ENCODE measurements at places on chromosomes 3 and 15. TPM values are rescaled to one million over a fixed set of nuclear protein-coding genes. Genes with fewer than 3 reads are reported as not detected.
A peak's percentile ranks its signal among the peaks of the same experiment; 100 is the strongest.

Gene ACTRT3
- 0.37 TPM for total RNA-seq

Gene IL17RD
- total RNA-seq: 0.02 TPM

Gene DNAJB11
- 27.7 TPM for total RNA-seq

Gene PDHB
- total RNA-seq: 59.0 TPM

Gene BHLHE40
- total RNA-seq: 52.4 TPM

Gene RAD51
- total RNA-seq: 1.9 TPM

Gene ANAPC13
- 26.7 TPM for total RNA-seq

Gene ATP13A5
- 0.12 TPM for total RNA-seq

Gene MRPL46
- total RNA-seq: 24.6 TPM

Gene IDH2
- total RNA-seq: 33.3 TPM

Gene LDHAL6B
- total RNA-seq: not detected

Gene BLM
- total RNA-seq: 17.4 TPM

Gene NISCH
- total RNA-seq: 169 TPM

Gene TMEM158
- total RNA-seq: not detected

Gene CCR3
- not detected for total RNA-seq

Gene RCN2
- total RNA-seq: 27.8 TPM

Gene TMEM207
- not detected for total RNA-seq

Gene SLC15A2
- total RNA-seq: 14.4 TPM

Gene SPSB4
- not detected for total RNA-seq

Gene ZNF774
- 1.4 TPM for total RNA-seq

DNA sequence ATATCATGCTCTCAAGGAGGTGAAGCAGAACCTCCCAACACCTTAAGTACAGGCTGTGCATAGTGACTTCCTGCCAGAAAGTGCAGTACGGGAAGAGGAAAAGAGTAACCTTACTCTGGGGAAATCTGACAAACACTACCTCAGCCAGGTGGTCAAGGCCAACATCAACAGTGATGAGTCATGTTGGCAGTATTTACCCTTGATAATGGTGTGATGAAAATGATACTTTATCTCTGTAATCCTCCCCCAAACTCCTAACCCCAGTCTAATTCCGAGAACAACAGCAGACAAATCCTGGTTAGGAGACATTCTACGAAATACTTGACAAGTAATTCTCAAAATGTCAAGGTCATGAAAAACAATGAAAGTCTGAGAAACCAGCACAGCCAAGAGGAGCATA is 26.5 kb downstream of the ANKDD1A start:
- DNase-seq: no peak

DNA sequence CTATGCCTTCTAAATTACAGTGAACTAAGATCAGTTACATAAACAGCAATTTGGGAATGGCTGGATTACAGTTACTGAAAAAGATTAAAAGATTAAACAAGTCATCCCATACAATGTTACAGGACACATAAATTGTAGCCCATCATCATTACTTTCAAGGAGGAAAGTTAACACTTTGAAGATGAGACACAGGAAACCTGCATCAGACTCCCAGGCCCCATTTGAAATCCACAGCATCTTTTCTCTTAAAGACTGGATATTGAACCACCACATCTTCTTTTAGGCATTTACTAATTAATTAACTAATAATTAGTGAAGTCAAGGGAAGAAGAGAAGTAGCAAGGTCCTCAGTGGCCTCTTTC is 170.2 kb downstream of the PLCL2 start:
- DNase-seq: no peak

- DNase-seq: no peak
Observed at GRCh38 chr3:30399394-30400181, 206.8 kb upstream of the TGFBR2 start.

- no peak for DNase-seq
Observed at GRCh38 chr15:85618228-85618505, 176.6 kb downstream of the KLHL25 start.

DNA sequence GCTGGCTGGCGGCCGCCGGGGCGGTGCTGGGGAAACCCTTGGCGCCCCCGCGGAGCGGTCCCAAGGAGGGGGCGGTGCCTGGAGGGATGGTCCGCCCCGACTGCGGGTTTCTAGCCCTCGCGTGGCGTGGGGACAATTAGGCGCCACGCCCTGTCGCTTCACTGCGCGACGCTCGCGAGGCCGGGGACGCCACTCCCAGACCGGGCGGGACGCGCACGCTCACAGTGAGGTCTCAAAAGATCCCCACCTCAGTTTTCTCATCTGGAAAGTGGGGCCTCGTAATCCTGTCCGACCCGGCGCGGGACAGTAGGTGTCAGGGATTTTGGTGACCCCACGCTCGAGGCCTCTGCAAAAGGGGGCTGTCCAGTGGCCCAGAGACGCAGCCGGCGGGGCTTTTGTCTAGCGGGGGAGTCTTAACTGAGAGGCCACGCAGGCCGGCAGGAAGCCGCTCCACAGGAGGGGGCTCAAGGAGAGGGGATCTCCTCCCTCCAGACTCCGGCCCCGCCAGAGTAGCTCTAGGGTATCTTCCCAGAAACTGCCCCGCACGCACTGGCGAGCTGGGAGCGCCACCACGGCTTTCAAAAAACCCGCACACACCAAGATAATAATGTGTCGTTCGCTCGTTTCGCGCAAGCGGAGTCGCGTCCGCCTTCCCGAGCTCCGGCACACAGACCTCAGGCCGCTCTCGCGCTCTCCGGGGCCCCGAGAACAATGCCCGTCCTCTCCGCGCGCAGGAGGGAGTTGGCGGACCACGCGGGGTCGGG is 710 bp upstream of the CLK3 start:
- DNase-seq: peak; percentile 96

- no peak for DNase-seq
Observed at GRCh38 chr3:62546266-62546665, 172.9 kb upstream of the FEZF2 start.

GRCh38 chr3:190183121-190183520 is 62.4 kb upstream of the P3H2 start:
- DNase-seq: no peak

- DNase-seq: no peak
Observed at GRCh38 chr3:160393346-160394008, 5.5 kb downstream of the IFT80 start.

GRCh38 chr3:24595796-24596195 is 101.1 kb upstream of the THRB start:
- no peak for DNase-seq

DNA sequence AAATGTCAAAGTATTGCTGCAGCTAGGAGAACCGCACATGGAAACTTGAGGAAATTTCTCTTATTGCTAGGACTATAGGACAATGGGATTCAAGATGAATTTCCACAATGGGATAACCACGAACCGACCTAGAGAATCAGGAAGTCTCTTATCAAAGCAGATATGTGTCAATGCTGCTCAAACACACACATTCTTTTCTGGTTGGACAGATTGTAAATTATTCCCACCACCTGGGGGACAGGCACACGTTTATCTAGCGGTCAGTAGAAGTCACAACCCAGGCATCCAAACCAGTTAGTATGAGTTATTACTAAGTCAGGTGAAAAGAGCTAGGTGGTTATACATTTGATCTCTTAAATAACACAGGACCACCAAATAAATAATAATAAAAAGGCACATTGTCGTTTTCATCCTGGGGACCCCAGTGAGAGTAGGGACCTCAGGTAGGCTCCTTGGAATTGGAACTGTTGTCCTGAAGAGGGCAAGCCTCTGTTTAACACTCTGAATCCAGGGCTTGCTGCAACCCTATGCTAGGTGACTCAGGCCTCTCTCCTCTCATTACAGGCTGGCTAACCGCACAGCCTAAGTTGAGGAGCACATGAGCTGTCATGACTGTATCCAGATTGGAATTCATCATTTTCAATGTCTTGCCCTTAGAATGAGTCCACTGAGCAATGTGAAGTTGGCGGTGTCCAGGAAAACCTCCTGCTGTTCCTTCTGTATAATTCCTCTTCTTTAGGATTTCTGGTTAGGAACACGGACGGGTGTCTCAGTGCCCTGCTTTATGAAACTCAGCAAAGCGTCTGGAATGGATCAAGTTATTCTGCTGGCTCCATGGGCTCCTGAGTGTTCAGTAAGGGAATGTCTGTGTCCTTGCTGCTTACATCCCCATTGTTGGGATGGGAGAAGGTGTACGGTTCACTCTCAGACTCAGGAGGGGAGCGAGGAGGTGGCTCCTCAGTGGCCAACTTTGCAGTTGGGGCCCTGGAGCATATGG is 59.0 kb downstream of the CLEC3B start:
- DNase-seq: no peak

DNA sequence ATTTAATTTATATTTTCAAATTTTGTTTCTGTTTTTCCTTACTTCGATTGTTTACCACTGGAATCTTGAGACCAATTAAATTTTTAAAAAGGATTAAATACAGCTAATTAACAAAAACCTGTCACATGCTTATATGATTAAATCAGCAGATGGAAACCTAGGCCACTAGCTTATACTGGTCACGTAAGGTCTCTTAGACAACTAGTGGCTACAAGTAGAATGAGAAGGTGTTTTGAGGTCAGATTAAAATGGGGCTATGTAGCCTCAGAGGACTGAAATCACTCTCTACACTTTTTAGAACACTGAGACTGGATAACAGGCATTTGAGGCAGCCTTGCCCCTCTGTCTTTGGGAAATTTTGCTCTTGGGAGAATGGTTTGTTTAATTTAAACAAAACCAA is 246.5 kb upstream of the ONECUT1 start:
- DNase-seq: no peak

- no peak for DNase-seq
Observed at GRCh38 chr3:98589331-98590036, 3.9 kb downstream of the CPOX start.

- DNase-seq: peak; percentile 40
Observed at GRCh38 chr3:148955544-148956346, 35.6 kb upstream of the GYG1 start.

GRCh38 chr3:109553591-109554371 is 216.4 kb upstream of the DPPA4 start:
- DNase-seq: no peak

GRCh38 chr3:152205097-152205593 is 63.6 kb upstream of the MBNL1 start:
- peak; percentile 87 for DNase-seq

DNA sequence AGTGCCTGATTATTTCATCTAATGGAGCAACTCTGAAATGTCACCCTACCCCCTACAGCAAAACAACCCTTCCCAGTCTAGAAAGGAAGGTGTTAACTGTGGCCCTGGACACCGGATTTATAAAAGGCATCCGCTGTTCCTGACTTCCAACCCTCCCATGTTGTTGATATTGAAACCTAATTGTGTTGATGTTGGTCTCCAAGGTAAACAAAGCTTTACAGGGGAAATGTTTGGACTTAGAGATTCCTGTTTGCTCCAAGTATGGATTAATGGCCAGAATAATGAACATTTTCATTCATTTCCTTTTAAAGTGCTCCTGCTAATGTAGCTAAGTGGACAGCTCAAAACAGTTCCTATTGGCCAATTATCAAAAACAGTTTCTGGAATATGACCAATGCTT is 19.4 kb upstream of the LMCD1 start:
- DNase-seq: no peak

DNA sequence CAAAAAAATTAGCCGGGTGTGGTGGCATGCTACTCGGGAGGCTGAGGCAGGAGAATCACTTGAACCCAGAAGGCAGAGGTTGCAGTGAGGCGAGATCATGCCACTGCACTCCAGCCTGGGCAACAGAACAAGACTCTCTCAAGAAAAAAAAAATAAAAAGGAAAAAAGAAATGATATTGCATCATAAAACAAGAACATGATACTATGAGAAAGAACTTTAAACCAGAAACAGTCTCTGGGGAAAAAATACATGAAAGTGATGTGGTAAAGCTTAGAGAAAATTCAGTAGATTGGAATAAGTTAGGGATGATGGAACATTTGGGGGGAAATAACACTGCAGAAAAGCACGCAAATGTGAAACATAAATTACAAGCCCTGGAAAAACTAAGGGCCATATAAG is 54.7 kb downstream of the CRYGS start:
- DNase-seq: no peak

- DNase-seq: no peak
Observed at GRCh38 chr15:69896606-69897005, 201.1 kb downstream of the TLE3 start.

DNA sequence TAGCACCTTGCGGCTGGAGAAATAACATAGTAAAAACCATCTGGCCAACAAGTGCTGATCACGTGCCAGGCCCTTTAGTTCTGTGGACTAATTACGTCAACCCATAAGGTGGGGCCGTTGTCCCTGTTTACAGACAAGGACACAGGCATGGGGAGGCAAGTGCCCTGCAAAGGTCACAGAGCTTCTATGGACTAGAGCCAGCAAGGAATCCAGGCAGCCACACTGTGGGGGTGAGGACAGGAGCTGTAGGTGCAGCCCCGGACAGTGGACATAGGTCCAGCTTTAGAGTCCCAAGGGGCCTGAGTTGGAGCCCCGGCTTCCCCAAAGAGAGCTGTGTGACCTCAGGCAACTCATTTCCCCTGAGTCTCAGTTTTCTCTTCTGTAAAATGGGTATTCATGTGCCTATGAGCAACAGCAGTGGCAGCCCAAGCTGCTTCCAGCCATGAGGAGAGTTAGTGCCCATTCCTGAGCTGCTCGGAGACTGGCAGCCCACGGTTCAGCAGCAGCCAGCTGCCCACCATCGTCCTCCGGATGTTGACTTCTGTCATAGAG is 13.9 kb downstream of the CHST13 start:
- no peak for DNase-seq

GRCh38 chr15:58292751-58293175 is 139.0 kb upstream of the LIPC start:
- no peak for DNase-seq

DNA sequence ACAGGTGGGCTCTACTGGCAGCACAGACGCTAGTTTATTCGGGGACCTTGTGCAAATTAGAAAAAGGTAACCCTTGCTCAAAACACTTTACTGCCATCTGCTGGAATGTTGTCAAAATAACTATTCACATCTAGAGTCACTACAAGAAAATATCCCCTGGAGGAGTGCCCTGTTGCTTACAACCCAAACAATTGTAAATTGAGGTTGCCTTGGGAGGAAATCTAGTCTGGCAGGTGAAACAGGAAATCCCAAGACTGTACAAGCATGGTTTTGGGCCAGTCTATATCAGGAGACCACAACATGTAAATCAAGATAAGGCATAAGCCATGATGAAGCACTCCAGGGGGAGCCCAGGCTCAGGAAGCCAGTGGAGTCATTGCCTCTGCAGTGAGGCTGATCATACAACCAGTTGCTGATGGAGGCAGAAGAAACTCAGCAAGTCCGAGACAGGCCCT is 136.8 kb upstream of the ACP3 start:
- DNase-seq: peak; percentile 34

DNA sequence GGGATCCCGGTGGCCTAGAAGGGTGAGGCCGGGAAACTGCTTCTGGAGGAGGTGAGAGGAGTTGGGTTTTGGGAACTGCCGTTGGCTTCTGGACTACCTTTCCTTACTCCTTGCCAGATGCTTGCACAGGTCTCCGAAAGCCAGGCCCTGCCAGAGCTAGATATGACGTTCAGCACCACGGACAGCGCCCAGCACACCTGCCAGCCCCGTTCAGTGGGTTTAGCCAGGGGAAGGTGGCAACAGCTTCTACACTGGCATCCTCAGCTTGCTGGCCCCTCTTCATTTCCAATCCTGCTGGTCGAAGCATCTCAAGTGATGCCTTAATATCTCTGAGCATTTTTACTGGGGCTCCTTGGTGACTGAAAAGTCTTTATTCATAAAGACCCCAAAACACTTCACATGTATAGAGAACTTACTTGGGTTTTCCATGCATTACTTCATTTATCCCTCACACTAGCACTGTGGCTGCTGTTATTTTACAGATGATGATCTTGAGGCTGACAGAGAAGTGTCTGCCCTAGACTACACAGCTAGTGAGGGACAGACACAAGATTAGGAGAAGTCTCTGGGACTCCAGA is 21.9 kb downstream of the HCN4 start:
- DNase-seq: peak; percentile 50

- DNase-seq: no peak
Observed at GRCh38 chr3:151919030-151919328, 45.5 kb downstream of the SUCNR1 start.

- no peak for DNase-seq
Observed at GRCh38 chr15:73228128-73228646, 140.6 kb downstream of the HCN4 start.
